Psoas muscle (tissue), 8 donors: ENCODE measurements at places on chromosomes 1 and 21. TPM values are rescaled to one million over a fixed set of nuclear protein-coding genes. Genes with fewer than 3 reads are reported as not detected.

GRCh38 chr1:185200889-185201288 is 43.9 kb downstream of the SWT1 start:
- no peak for DNase-seq

GRCh38 chr1:108878160-108878469 is 1.3 kb downstream of the GPSM2 start:
- no peak for DNase-seq

- DNase-seq, result no peak
Observed at GRCh38 chr1:187413405-187414169, 584.8 kb downstream of the PLA2G4A start.

GRCh38 chr1:54413295-54413694 is 7.1 kb upstream of the SSBP3 start:
- peak; percentile 35 for DNase-seq

RSPO1 gene
- total RNA-seq, result not detected

ADAMTS4 gene
- total RNA-seq, result 8.9 TPM

FGR gene
- 1.3 TPM for total RNA-seq

DNA sequence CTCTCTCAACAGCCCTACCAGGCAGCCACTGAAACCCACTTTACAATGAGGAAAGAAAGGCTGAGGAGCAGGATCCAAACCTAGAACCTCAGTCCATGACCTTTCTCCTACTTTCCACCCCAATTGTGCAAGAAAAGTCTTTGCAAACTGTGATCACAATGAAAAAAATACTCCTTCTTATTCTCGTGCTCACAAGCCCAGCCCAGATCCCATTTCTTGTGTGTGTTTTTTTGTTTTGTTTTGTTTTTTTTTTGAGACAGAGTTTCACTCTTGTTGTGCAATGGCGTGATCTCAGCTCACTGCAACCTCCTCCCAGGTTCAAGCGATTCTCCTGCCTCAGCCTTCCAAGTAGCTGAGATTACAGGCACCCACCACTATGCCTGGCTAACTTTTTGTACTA is 97.7 kb downstream of the CRYAA start:
- peak; percentile 45 for DNase-seq

DNA sequence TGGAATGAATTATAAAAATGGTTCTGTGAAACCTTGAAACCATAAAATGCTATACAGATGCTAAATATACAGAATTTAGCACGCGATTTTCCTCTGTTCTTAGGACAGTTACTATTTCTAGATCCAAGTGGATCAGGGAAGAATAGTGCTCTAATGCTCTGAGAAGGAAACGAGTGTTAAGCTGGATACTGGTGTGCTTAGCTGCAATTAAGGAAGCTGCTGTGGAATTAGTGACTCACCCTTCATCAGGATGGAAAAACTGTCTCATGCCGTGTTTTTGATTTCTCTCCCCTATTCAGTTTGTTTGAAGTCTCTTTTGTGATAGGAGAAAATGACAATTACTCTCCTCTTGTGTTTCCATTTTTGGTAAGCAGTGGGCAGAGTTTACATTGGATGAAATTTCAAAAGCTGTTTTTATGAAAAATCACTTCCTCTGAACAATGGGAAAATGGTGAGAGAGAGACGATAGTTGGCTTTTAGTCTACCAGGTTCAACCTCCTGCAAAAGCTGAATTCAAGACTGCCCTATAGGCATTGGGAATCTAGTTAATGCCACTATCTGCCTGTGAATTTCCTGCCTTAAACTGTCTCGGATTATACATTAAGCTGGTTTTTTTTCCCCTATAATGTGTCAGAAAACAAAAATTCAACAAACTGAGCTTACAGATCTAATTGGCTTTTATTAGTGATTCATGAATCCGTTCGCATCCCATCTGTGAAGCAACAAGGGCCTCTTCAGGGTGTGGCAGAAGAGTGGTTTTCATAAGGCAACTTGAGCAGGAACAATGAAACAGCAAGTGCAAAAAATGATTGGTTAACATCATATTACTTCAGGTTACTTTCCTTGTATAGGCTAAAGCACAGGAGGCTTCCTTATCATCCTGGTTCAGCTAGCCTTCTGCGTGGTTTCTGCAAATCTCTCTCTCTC is 179.8 kb downstream of the ST6GALNAC3 start:
- DNase-seq, result no peak

GRCh38 chr21:45943630-45944540 is 37.7 kb upstream of the COL6A1 start:
- no peak for DNase-seq

CYP4A11 gene
- total RNA-seq, result not detected

DNA sequence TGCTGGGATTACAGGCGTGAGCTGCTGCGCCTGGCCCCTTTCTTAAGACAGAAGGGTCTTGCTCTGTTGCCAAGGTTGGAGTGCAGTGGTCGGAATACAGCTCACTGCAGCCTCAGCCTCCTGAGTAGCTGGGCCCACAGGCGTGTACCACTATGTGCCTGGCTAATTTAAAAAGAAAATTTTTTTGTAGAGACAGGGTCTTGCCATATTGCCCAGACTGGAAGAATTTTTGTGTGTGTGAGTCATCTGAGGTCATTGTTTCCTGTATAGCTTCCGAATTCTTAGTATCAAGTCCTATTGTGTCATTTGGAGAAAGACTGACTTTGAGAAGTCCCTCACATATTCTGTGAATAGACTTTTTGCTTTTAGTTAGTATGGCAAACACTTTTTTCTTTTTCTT is 4.7 kb downstream of the SZRD1 start:
- DNase-seq, result no peak

TMEM54 gene
- 4.8 TPM for total RNA-seq

DNA sequence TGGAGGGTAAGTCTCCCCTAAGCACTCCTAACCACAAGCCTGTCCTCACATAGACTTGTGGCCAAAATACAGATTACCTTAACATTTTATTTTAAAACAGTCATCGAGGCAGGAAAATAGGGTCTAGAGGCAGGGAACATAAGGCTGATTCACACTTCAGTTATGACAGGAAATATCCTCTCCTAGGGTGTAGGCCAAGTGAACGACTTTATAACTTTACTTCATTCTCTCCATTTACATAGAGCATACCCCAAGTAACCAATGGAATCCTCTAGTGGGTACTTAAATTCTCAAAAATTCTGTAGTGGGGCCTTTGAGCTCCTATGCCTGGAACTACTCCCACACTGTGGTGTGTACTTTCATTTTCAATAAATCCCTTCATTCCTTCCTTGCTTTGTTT is 113.0 kb downstream of the WDR3 start:
- DNase-seq, result no peak

DNA sequence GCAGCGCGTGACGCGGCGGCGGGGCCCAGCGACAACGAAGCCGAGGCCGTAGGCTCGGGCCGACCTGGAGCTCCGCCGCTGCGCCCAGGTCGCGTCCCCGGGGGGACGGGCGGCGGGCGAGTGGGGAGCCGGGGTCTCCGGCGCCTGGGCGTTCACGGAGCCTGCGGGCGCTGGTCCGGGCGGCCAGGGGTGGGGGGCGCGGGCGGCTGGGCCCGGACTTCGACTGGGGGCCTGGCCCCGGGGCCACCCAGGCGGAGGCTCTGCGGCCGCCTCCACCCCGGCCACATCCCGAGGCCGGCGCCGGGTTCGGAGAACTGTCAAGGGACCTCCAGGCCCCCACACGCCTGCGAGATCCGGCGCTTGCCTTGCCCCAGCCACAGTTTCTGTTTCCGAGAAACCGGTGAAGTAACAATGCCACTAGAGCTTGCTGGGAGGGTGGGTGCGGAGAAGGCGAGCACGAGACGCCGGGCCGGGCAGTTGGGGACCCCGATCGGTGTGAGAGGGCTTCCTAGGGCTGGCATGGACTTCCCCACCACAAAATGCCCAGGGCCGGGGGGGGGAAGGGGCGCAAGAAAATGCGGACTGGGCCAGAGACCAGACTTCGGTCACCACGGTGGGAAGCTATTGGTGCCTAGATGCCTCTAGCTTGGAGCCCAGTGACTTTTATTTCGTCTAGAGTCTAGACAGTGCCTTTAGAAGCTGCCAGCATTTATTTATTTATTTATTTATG is 501 bp downstream of the FBXO6 start:
- DNase-seq, result peak; percentile 46

DNA sequence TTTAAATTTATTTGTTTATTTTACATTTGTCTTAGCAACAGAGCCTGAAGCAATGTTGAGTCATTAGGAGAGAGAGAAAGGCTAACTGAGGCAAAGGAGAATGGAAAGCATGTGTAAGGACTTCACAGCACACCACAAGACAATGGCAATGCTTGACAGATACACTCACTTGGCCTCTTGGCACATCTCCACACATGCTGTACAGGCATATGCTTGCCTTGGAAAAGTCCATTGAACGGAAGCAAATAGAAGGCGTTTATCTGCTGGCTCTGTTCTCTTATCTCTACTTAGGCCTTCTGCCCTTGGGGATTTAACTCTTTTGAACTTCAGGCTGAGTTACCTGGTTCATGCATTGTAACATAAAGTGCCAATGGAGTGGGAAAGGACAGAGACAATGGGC is 262.2 kb upstream of the POU3F1 start:
- no peak for DNase-seq

GRCh38 chr21:38341546-38342012 is 84.8 kb downstream of the KCNJ15 start:
- DNase-seq, result no peak

NTMT2 gene
- not detected for total RNA-seq

DNA sequence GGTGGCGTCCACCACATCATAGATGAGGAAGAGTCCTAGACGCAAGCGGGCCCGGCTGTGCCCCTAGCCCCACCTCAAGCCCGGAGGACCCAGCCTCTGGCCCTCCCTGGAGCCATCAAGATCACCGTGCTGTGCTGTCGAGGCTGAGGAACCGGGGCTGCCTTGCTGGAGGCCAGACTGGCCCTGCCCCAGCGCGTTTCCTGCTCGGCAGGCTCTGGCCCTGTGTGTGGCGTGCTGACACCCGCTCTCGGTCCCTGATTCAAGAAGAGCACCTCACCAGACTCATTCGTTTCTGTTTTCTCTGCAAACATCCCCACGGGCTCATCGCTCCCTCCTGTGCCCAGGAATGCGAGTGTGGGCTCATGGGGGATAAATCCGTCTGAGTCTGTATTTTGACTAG is 51.1 kb downstream of the GLIS1 start:
- DNase-seq, result no peak

PCP4 gene
- not detected for total RNA-seq

- peak; percentile 59 for DNase-seq
Observed at GRCh38 chr21:35924714-35925301, 135.5 kb downstream of the SETD4 start.

FCRL1 gene
- total RNA-seq, result not detected

DNA sequence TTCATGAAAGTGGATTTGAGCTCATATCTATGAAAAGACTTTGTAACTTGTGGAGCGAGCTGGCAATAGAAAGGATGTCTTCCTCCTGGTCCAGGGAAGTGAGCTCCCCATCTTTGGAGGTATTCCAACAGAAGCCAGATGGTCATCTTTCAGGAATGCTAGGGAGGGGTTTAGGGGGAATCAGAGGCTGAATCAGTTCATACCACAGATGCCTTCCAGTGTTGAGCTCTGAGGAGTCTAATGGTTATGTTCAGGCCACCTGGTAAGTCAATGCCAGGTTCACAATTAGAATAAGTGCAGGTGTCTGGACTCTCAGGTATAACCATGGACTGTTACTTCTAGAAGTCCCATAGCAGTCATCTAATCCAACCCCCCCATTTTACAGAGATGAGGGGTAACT is 119.1 kb downstream of the ACTL8 start:
- DNase-seq, result no peak

DNA sequence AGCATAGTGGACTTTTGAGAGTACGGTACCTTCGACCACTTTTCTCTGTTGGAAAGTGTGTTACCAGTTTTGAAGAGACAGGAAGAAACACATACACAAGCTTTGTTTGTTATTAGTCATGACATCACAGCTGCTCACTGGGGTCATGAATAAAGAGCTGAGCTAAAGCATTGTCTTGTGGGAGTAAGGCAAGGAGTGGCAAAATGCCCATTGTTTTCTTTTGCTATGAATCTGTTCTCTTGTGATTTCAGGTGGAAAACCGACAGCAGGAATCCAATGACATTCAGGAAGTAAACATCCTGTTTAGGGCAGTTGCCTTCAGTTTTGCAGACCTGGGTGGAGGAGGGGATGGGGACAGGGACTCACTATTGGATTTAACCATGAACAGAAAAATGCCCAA is 66.2 kb downstream of the RGL1 start:
- no peak for DNase-seq

RGS7 gene
- not detected for total RNA-seq

S100A1 gene
- 1,008 TPM for total RNA-seq

DNA sequence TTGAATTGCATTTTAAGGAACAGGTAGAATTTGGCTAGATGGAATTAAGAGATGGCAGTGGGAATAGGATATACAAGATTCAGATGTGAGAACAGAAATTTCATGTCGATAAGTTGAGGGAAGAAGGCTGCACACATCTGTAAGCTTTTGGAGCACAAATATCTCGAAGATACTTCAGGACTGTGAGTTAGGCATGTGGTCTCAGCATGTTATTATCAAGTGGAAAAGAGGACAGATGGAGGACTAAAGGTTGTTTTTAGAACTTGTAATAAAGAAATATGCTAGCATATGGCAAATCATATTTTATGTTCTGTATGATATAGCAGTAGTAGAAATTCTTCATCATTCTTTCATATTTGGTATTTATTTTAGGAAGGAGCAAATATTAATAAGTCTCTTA is 61.5 kb downstream of the KIF1B start:
- no peak for DNase-seq

NCF2 gene
- 2.6 TPM for total RNA-seq

DNA sequence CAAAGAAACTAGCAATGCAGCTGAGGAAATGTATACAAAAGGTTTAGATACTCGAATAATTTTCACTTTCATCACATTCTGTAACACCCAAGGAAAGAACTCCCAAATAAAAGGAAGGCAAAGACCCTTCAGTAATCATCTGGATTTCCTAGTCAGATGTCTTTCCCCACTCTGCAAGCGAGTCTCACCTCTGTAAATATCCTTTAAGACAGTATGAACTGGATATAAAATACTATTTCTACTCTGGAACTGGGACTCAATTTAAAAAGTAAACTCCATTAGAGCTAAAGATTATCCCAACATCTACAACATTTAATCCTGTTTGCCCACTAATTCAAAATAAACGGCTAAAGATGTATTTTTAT is 27.0 kb downstream of the C2CD2 start:
- no peak for DNase-seq

DNA sequence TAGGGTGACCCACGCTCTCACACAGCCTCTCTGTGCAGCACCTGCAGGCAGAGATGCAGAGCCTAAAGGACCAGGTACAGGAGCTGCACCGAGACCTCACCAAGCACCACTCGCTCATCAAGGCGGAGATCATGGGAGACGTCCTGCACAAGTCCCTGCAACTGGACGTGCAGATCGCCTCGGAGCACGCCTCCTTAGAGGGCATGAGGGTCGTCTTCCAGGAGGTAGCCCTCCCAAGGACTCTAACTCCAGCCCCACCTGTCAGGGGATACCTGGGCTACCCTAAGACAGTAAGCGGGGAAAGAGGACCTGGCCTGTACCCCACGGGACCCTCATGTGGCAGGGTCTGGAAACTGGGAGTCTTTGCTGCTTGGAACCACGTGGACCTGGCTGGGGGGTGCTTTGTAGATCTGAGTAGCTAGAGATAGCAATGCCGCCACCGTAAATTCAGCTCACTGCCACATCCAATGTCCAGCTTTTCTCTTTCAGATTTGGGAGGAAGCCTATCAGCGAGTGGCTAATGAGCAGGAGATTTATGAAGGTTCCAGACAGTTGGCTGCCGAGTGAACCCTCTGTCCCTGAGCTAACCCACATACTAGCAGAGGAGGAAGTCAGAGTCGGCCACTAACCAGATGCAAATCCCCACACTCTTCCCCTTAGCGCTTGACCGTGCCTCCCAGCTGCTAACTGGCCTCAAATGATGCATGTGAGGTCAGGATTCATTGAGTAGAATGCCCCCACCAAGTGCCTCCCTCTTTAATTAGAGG is 6.5 kb downstream of the RNF207 start:
- no peak for DNase-seq
